ENCODE measurements at places on chromosomes 12 and 14.

- DNase-seq: no peak
Measured at GRCh38 chr12:64016521-64016920, 172.0 kb downstream of the SRGAP1 start.

- DNase-seq: no peak
Measured at GRCh38 chr12:128570191-128571065, 253.3 kb downstream of the SLC15A4 start.

- DNase-seq: no peak
Measured at GRCh38 chr12:6614513-6615172, 7.5 kb upstream of the CHD4 start.

GRCh38 chr12:93214523-93215289 is 163.0 kb upstream of the NUDT4 start:
- no peak for DNase-seq

GRCh38 chr12:54359762-54360351 is 4.4 kb downstream of the GPR84 start:
- no peak for DNase-seq

DNA sequence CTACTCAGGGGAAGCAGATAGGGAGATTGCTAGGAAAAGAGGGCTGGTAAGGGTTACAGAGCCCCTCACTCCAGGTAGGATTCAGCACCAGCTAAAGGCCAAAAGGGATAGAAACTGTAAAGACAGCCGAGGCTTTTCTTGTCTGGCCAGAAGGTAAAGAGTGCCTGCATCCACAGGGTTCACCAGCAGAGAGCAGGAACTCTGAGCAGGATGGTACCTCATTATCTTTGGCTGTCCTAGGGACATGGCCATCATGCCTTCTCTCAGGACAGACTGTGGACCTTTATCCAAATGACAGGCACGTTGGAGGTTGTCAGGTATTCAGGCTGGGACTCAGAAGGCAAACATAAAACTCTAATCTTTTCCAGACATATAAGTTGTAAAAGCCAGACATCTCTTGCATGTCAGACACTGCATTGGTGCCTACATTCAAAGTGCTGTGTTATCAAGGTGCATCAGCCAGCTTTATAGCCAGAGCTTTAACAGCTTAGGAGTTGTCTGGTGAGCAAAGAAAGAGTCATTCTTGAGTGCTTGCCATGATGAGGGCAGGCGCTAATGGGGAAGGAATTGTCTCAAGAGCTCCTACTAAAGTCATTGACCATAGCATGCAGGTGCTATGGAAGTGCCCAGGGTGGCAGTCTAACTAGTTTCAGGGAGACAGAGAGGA is 89.5 kb downstream of the PELI2 start:
- no peak for DNase-seq

- DNase-seq: no peak
Measured at GRCh38 chr12:85951823-85952222, 77.7 kb downstream of the NTS start.

- DNase-seq: no peak
Measured at GRCh38 chr12:3624273-3624672, 128.6 kb downstream of the CRACR2A start.

- no peak for DNase-seq
Measured at GRCh38 chr12:93762912-93763553, 85.9 kb downstream of the CRADD start.

Measured in stimulated activated CD4-positive, alpha-beta T cell treated with anti-CD3 and anti-CD28 coated beads, Interleukin-1b, Interleukin-23, amount 100 ng/mL, for 24 hours (primary cell).